Skeletal muscle cell (primary cell): ENCODE measurements at places on chromosomes 3 and 15.

DNA sequence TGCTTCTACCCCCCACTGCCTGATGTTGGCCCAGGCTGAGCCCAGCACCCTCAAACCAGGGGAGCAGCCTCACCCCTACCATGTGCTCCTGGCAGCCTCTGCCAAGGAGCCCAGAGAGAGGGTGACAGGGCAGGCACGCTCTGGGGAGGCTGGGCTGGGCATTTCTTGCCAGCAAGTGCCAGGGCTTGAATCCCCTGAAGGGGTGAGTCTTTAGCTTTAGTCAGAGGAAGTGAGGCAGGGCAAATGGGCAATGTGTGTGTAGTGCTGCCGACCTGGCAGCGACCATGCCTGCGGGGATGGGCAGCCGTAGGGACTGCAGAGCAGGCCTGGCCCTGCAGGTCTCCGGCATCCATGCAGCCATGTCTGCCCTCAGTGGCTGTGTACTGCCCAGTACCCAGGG, 18.1 kb downstream of the DUSP7 start:
- DNase-seq: no peak

DNA sequence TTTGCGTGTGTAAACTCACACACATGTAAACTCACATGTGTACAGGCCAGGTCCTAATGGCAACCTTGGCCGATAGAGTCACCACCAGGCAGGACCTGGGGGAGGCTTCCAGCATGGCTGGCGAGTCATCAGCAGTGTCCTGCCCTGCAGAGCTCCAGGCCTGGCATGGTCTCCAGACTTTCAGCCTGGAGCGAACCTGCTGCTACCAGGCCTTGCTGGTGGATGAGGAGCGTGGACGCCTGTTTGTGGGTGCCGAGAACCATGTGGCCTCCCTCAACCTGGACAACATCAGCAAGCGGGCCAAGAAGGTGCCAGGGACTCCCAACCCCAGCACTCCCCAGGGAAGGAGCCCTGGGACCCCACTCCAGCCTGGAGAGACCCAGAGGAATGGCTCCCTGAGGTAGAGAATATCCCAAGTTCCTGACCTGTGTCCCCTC, 1.0 kb downstream of the SEMA3B start:
- DNase-seq: no peak

GRCh38 chr15:66747886-66748707, 46.1 kb downstream of the SMAD6 start:
- no peak for DNase-seq

DNA sequence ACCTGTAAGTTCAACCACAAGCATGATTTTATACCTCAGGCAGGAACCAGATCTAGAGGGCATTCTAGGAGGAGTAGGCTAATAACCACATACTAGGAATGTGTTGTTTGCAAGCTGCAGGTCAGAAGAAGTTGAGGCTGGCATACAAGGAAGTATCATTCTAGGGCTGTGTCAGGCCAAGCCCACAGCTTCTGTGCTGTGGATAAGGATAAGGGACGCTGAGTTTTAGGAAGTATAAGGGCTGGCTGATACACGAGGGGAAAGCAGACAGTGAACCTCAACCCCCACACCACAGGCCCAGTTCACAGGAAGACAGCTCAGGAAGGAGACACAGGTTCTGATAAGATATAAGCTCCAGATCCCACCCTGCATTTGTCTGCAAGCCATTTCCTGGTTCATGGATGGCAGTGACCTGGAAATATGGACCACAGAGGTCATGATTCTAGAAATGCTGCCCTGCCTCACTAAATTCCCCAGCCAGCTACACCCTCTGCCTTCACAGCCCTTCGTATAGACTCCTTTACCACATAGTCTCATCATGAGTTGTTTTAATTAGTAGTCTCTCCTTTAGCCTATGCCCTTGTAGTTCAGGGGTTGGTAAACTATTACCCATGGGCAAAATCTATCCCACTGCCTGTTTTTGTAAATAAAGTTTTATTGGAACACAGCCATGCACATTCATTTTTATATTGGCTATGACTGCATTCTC, 260.7 kb downstream of the OPA1 start:
- no peak for DNase-seq

- no peak for DNase-seq
Observed at GRCh38 chr3:136512381-136512780, 239.8 kb downstream of the STAG1 start.
